Breast epithelium (tissue), 4 donors: ENCODE measurements at places on chromosomes 4 and X.

- H3K36me3 ChIP-seq: no peaks in the 10 kb centered on the region
- no peaks in the 10 kb centered on the region for H3K4me1 ChIP-seq
- no peak overlapping the region for H3K27ac ChIP-seq
- no peak overlapping the region for H3K4me3 ChIP-seq
- DNase-seq: no peak
- H3K27me3 ChIP-seq: no peaks in the 10 kb centered on the region
Observed at GRCh38 chr4:134935320-134935719, 733.7 kb upstream of the PABPC4L start.

DNA sequence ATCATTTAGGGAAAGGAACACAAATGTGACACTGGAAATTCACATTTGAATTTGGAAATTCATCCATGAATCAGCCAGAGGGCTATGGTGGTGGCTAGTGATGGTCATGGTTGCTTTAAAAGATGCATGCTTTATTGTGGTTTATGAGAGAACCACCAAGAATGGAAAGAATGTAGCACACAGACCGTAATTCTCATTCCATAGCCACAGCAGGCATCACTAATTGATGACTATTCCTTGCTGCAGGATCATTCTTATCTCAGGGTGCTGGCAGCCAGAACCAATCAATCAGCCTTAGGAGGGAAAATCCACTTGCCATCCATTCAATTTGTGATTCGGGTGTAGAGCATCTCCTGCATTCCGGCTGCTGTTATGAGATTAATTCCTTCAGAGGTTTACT, 115.6 kb downstream of the DHRSX start:
- no peak overlapping the region for H3K27ac ChIP-seq
- no peaks in the 10 kb centered on the region for H3K36me3 ChIP-seq
- no peaks in the 10 kb centered on the region for H3K27me3 ChIP-seq

DNA sequence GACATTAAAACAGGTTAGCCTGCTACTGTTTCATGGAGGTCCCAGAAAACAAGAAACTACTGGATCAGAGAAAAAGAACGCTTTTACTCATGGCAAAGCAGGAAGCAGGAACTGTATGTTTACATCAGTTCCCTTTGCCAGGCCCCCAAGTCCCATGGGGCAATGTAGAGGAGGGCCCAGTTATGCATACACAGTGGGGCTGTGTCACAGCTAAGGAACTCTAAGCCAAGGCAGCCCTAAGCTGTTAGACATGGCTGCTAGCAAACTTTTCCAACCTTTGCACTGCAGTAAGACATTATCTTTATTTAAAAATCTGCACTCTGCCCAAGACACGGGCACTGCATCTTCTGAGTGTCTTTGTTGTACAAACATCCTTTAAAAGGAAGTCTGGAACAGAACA, 975.8 kb downstream of the C4orf33 start:
- DNase-seq: no peak
- no peaks in the 10 kb centered on the region for H3K36me3 ChIP-seq

- no peaks in the 10 kb centered on the region for H3K27me3 ChIP-seq
- no peak overlapping the region for H3K4me3 ChIP-seq
- DNase-seq: no peak
- no peak overlapping the region for H3K27ac ChIP-seq
Observed at GRCh38 chr4:142984871-142985585, 138.9 kb upstream of the INPP4B start.
